CD4-positive, alpha-beta T cell (primary cell): ENCODE measurements at places on chromosomes 5 and 9. TPM values are rescaled to one million over a fixed set of nuclear protein-coding genes. Genes with fewer than 3 reads are reported as not detected.
A peak's percentile ranks its signal among the peaks of the same experiment; 100 is the strongest.

OR1N1 gene
- total RNA-seq, result not detected

SCGB3A2 gene
- not detected for total RNA-seq

SMIM27 gene
- 12.7 TPM for total RNA-seq

GFPT2 gene
- total RNA-seq, result 1.1 TPM

ATOX1 gene
- total RNA-seq, result 11.2 TPM

TMEM174 gene
- total RNA-seq, result not detected

SNAPC4 gene
- total RNA-seq, result 8.0 TPM

PROP1 gene
- not detected for total RNA-seq

GRIA1 gene
- not detected for total RNA-seq

TRIM14 gene
- 23.6 TPM for total RNA-seq

AMBP gene
- total RNA-seq, result not detected

MYMK gene
- total RNA-seq, result not detected

DNA sequence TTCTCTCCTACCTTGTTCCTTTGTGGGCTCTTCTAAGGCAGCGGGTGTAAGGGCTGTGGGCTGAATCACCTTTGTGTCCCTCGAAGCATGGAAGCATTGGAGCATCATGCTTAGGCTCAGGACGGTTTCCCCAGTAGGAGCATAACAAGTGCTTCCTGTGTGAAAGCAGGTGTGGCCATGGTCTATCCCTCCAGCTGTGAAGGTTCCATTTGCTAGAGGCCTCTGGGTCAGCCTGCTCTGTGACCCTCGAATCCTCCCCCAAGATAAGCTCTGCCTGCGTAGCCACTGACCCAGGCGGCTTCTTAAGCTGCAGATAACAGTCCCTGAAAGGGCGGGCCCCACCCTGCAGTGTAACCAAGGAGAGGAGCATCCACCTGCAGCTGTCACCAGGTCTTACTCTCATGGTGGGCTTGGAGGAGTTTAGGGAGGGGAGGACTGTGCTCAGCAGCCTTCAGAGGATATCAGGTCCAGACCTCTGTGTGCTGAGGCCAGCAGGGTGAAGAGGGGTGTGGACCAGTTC lies 8.4 kb upstream of the NDST1 start:
- H3K4me1 ChIP-seq, result no peaks in the 10 kb centered on the region
- no peaks in the 10 kb centered on the region for H3K27me3 ChIP-seq
- no peak overlapping the region for H3K4me3 ChIP-seq
- H3K36me3 ChIP-seq, result no peaks in the 10 kb centered on the region

DNA sequence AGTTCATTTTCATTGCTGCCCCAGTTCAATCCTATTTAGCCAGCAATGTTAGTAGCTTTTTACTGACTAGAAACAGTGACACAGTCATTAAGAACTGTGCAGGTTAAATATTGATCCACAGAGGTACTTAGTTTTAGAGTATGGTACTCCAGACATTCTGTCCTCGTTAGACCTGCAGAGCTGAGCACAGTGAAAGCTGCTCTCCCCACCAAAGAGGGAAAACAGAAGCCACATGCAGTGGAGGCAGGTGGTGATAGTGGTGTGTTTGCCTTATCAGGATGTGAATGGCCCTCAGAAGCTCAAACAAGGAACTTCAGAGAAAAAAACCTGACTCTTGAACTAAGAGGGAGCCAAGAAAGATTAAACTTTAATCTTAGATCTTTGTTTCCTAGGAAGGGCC lies 75.5 kb downstream of the UNC13B start:
- H3K36me3 ChIP-seq, result no peaks in the 10 kb centered on the region
- DNase-seq, result no peak
- no peaks in the 10 kb centered on the region for H3K27me3 ChIP-seq
- H3K4me3 ChIP-seq, result no peak overlapping the region
- no peaks in the 10 kb centered on the region for H3K4me1 ChIP-seq
- no peak overlapping the region for H3K27ac ChIP-seq

DNA sequence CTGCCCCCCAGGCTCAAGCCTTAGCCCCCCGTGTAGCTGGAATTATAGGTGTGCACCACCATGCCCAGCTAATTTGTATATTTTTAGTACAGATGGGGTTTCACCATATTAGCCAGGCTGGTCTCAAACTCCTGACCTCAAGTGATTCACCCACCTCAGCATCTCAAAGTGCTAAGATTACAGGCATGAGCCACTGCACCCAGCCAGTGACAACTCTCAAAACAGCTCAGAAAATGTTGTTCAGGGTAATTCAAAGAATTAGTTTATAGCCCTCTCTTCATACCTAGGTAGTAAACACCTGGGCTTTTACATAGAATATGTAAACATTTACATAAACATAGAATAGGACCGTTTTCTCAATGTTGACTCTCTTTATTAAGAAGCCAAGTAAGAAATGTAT lies 168.7 kb downstream of the ENC1 start:
- no peaks in the 10 kb centered on the region for H3K27me3 ChIP-seq
- H3K36me3 ChIP-seq, result no peaks in the 10 kb centered on the region
- H3K27ac ChIP-seq, result no peak overlapping the region
- H3K4me3 ChIP-seq, result no peak overlapping the region
- DNase-seq, result no peak

- H3K4me1 ChIP-seq, result peaks cover 79% of the 10 kb centered on the region
- no peaks in the 10 kb centered on the region for H3K27me3 ChIP-seq
- H3K27ac ChIP-seq, result no peak overlapping the region
- DNase-seq, result no peak
- H3K36me3 ChIP-seq, result peaks cover 4% of the 10 kb centered on the region
Measured at GRCh38 chr5:1108865-1109174, 3.0 kb downstream of the SLC12A7 start.

DNA sequence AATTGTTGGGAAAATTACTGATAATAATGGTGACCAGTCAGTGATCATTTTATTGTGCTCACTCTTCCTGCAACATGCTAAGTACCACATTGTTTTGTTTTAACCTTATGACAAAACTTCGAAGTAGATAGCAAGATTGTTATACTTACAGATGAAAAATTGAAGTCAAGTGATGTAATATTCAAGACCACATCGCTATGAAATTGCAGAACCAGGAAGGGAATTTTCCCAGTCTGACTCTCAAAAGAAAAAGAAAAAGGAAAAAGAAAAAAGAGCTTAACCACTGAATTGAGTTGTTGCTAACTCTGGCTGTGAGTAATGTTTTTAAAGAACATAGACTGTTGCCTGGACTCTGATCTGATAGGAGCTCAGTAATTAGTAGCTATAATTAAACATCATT lies 170.6 kb upstream of the HAPLN1 start:
- no peaks in the 10 kb centered on the region for H3K4me1 ChIP-seq
- no peaks in the 10 kb centered on the region for H3K27me3 ChIP-seq
- H3K4me3 ChIP-seq, result no peak overlapping the region
- H3K27ac ChIP-seq, result no peak overlapping the region

DNA sequence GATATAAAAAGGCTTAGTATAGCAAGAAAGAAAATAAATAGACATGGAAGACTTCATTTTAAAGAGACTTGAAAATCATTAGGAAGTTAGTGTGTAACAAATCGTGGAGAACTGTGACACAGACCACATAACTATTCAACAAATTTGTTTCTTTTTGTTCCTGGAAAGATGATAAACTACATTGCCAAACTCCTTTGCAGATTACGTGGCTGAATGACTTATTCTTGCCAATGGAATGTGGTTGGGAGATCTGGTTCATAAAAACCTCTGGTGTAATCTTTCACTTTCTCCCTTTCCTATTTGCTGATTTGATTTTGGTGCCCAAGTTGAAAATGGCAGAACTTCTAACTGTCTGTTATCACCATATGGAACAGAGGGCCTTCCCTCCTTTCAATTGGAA lies 328.9 kb upstream of the MEF2C start:
- H3K4me3 ChIP-seq, result no peak overlapping the region
- DNase-seq, result no peak
- no peaks in the 10 kb centered on the region for H3K4me1 ChIP-seq
- H3K27ac ChIP-seq, result no peak overlapping the region
- H3K27me3 ChIP-seq, result no peaks in the 10 kb centered on the region

GRCh38 chr9:87464110-87464991 lies 33.3 kb upstream of the DAPK1 start:
- H3K36me3 ChIP-seq, result no peaks in the 10 kb centered on the region
- H3K4me1 ChIP-seq, result no peaks in the 10 kb centered on the region
- H3K27ac ChIP-seq, result no peak overlapping the region
- no peaks in the 10 kb centered on the region for H3K27me3 ChIP-seq
- H3K4me3 ChIP-seq, result no peak overlapping the region
- DNase-seq, result no peak

DNA sequence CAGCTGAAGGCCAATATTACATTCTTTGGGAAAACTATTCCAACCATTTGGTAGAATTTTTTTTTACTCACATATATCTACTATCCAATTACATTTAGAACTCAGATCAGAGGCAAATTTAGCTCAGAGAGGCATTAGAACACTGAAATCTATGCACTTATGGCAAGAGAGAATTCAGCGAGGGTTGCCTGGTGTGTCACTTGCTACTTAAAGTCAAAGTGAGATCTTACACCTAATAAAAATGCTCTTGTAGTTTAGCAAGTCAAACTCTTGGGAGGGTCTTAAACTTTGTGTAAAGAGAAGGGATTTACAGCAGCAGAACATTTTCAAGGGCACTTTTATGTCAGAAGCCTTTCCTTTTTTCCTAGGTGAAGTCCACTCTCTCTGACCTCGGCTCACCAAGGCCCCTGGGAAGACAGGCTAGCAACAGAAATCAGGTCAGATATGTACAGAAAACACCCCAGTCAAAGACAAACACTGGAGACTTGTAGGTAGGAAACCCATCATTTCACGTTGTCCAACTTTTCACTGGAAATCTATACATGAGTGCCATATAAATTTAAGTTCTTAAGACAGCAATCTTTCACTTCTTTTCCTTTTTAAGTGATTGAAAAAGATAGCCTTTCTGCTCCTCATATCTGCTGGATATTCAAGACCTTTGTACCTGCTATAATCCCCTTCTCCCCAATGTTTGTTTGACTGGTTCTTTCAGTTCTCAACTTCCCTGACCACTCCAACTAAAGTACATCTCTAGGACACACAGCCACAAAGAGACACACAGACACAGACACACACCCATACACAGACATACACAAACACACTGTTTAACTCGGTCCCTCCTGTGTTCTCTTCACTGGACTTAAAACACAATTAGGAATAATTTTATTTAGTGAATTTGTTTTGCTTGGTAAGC lies 635.8 kb downstream of the PDE4D start:
- no peak overlapping the region for H3K4me3 ChIP-seq
- peaks cover 2% of the 10 kb centered on the region for H3K27me3 ChIP-seq

DNA sequence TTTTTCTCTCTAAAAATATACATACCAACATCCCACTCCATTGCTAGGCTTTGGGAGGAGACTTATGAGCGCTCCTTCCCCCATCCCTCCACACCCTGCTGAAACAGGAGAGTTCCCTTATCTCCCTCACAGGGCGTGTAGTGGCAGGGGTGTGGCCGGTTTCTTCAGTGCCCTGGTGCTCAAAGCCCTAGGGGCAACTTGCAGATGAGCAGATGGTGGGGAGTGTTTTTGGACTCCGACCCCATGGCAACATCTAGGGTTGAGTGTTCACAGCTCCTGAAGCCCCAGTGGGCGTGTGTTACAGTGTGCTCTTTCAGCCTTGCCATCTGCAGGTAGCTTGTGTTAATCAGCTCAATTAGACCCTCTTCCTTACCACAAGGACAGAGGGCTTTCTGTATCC lies 409.5 kb downstream of the MAT2B start:
- no peak for DNase-seq
- no peaks in the 10 kb centered on the region for H3K36me3 ChIP-seq
- H3K27ac ChIP-seq, result no peak overlapping the region
- H3K4me1 ChIP-seq, result no peaks in the 10 kb centered on the region
- no peak overlapping the region for H3K4me3 ChIP-seq
- no peaks in the 10 kb centered on the region for H3K27me3 ChIP-seq

GRCh38 chr5:15598294-15598902 lies 98.4 kb downstream of the FBXL7 start:
- no peak overlapping the region for H3K4me3 ChIP-seq
- H3K4me1 ChIP-seq, result no peaks in the 10 kb centered on the region
- H3K27ac ChIP-seq, result no peak overlapping the region
- DNase-seq, result no peak

- DNase-seq, result no peak
- no peak overlapping the region for H3K27ac ChIP-seq
- no peak overlapping the region for H3K4me3 ChIP-seq
- H3K36me3 ChIP-seq, result no peaks in the 10 kb centered on the region
- no peaks in the 10 kb centered on the region for H3K4me1 ChIP-seq
Measured at GRCh38 chr5:86765778-86766502, 148.2 kb downstream of the COX7C start.

- H3K4me1 ChIP-seq, result no peaks in the 10 kb centered on the region
- no peak overlapping the region for H3K27ac ChIP-seq
- DNase-seq, result no peak
- H3K36me3 ChIP-seq, result no peaks in the 10 kb centered on the region
- H3K4me3 ChIP-seq, result no peak overlapping the region
- H3K27me3 ChIP-seq, result no peaks in the 10 kb centered on the region
Measured at GRCh38 chr9:100466829-100467221, 6.1 kb upstream of the TMEFF1 start.

GRCh38 chr9:134842321-134842720 lies 38.3 kb upstream of the FCN2 start:
- H3K36me3 ChIP-seq, result no peaks in the 10 kb centered on the region

GRCh38 chr5:149552038-149552494 lies 827 bp upstream of the CSNK1A1 start:
- no peak for DNase-seq
- peak overlapping the region; percentile 97 for H3K4me3 ChIP-seq
- H3K27ac ChIP-seq, result peak overlapping the region; percentile 98
- peaks cover 26% of the 10 kb centered on the region for H3K4me1 ChIP-seq

DNA sequence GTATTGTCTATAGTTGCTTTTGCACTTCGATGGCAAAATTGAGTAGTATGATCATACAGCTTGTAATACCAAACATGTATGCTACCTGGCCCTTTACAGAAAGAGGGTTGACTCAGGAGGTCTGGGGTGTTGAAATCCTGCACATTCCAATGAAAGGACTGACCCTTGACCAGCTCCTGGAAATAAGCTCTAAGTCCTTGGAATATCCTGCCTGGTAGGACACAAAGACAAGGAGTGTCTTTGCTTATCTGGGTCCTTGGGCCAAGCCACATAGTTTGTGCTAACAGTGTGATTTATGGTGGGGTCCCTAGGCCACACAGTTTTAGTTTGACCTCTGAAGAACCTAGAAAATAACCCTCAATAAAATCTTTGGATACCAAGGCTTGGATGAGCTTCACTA lies 89.3 kb upstream of the FTMT start:
- no peak overlapping the region for H3K4me3 ChIP-seq
- DNase-seq, result no peak
- H3K4me1 ChIP-seq, result no peaks in the 10 kb centered on the region
- H3K27ac ChIP-seq, result no peak overlapping the region

GRCh38 chr5:59725392-59725767 lies 168.1 kb downstream of the PDE4D start:
- H3K4me1 ChIP-seq, result no peaks in the 10 kb centered on the region
- no peak overlapping the region for H3K27ac ChIP-seq
- no peak overlapping the region for H3K4me3 ChIP-seq
- no peak for DNase-seq
- no peaks in the 10 kb centered on the region for H3K27me3 ChIP-seq
- no peaks in the 10 kb centered on the region for H3K36me3 ChIP-seq
